ENCODE measurements at places on chromosomes 6 and 20. TPM values are rescaled to one million over a fixed set of nuclear protein-coding genes. Genes with fewer than 3 reads are reported as not detected.

Gene CSTF1
- 20.7 TPM for total RNA-seq

Gene MAS1
- total RNA-seq, result not detected

Gene RIMS1
- not detected for total RNA-seq

Gene RPP21
- total RNA-seq, result 52.4 TPM

Gene TSBP1
- total RNA-seq, result not detected

Gene MMP24
- total RNA-seq, result 0.11 TPM
